ENCODE measurements at places on chromosomes 6 and 20.

DNA sequence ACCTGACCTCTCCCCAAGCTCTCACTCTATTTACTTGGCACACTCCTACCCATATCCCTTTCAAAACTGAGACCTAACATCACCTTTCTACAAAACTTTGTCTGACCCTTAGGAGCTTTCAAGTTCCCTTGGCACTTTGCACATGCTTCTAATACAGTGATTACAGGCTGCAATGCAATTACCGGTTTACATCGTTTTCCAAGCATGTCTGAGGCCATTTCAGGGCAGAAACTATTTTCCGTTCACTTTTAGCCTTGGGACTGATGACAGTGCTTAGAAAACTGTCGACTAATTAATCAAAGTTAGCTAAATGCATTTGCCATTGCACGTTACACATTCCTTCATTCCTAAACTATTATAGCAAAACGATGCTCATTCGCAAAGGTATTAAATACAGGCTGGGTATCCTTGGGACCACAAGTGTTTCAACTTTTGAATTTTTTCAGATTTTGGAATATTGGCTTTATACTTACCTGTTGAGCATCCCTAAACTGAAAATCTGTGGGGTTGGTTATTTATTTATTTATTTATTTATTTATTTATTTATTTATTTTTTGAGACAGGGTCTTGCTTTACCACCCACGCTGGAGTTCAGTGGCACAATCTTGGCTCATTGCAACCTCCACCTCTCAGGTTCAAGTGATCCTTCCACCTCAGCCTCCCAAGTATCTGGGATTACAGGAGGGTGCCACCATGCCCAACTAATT lies 3.3 kb downstream of the RARS2 start:
- DNase-seq = no peak

DNA sequence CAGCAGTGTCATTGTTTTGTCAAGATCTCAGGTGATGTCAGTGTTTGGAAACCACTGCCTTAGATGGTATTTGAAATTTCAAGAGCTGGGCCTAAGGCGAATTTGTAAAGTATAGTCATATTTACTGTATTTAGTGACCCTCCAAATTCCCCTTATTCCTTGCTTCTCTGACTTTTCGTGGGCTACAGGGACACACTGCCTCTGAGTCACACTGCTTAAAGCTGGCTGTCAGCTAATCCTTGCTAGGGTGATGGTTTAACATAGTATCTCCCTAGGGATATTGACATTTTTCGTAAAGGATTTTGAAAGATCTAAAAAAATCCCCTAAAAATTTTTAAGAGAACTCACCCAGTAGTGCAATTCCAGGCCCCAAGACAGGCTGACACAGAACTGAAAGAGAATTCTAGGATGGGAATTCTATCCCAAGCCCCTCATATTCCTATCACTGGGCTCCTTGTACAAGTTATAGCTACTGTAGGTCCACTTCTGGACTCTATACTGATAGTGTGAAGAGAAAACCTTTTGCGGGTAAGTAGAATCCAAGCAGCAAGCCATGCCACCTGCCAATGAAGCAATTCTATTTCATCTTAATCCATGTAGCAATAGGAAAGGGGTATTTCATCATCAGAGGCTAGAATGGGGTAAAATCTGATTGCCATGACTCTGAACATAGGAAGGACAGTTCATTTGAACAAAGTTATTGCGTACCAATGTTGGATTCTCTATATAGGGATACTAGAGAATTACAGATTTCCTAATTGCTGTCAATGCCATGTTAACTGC lies 4.3 kb downstream of the BMP6 start:
- DNase-seq = peak; percentile 52

DNA sequence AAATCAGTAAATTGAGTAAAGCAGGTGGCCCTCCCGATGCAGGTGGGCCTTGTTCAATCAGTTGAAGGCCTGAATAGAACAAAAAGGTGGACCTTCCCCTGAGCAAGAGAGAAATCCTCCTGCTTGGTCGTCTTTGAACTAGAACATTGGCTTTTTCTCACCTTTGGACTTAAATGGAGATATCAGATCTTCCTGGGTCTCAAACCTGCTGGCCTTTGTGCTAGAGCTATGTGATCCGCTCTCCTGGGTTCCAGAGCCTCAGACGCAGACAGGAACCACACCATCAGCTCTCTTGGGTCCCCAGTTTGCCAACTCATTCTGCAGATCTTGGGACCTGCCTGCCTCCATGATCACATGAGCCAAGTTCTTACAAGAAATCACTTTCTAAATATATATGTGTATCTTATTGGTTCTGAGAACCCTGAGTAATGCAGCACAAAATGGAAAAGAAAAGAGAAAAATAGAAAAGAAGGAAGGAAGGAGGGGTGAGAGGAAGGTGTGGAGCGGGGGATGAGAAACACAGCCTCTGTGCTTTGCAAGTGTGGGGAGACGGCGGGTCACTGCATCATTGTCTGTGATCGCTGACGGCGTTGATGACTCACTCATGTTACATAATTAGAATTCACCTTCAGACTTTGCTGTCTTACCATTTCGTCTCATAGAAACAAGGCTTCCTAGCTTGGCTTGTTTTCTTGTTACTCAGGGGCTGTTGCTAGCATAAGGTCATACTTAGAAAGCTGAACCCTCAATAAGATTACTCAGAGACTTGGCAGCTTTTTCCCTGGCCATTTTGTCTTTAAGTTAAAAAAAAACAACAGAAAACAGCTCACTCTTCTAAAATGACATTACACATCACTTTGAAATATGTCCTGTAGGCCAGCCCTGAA lies 85.7 kb upstream of the NEDD9 start:
- DNase-seq = peak; percentile 97

DNA sequence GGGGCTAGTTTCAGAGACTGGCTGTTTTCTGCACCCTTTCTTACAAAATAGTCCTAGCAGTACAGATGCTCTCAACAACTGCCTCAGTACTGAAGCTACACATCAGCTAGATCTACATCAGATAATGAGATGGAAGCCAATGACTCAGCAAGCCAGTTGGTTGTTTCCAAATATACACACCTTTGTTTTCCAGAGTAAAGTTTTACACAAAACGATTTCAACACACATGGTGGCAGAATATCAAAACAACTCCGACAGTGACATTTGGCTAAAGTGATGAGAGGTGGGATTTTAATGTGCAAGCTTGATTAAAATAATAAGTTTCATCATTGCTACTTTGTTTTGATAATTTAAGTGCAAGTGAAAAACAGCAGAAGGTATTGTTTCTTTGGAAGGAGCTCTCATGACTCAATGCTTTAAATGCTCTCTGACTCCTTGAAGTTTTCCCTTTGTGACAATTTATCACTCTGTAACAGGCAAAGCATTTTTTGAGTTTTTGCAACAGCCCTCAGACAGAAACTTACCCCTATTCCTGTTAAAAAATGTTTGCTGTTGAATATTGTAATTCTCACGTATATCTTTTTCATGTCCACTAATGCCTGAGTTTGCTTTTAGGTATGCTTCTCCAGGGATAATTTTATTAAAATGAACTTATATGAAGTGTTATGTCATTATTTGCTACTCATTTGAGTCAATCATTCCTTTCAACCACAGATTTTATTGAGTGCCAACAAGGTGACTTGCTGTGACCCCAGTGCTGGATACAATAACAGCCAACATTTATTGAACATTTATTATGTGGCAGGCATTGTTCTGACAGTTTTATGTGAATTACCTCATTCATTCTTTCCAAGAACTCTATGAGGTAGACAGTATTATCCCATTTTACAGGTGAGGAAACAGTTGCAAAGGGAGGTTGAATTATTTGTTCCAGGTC lies 882.0 kb downstream of the TFAP2A start:
- peak; percentile 48 for DNase-seq

DNA sequence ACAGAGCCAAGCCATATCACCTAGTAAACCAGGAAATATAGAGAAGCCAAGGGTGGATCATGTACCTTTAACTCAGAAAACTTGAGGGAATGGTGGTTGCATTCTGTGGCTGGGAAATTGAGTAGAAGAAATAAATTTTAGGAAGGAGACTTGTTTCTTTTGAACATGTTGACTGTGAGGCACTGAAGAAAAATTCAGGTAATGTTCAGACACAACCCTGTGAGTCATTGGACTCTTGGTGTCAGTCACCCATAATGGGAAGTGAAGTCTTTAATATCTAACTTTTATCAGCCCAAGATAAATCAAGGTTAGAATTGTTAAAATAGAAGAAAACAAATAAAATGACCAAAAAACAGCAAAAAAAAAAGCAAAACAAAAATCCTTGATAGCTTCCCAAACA lies 98.8 kb upstream of the GRIK2 start:
- DNase-seq = peak; percentile 21

DNA sequence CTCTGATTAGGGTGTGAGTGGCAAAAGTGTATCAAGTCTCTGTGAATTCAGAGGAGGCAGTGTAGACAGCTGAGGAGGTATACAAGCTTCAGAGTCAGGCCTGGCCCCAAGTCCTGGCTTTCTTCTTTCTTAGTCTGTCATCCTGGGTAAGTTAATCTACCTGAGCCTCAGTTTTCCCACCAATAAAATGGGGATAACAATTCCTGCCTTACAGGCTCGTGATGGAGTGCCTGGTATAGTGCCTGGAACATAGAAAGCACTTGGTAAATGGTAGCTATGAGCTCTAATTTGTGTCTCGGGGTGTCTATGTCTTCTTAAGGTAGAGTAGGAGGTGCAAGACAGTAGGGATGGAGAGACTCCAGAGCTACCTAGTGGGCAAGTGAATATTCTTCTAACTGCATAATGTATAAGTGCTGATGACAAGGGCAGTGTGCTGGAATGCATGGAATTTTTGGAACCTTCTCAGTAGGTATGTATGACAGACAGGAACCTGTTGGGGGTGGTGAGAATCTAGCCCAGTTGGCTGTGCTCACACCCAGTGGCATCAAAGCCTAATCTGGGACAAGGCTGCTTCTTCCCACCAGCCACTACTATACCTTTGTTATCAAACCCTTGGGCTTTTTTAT lies 4.0 kb upstream of the SCUBE3 start:
- DNase-seq = no peak

- no peak for DNase-seq
Observed at GRCh38 chr6:121383478-121383877, 49.2 kb upstream of the TBC1D32 start.

DNA sequence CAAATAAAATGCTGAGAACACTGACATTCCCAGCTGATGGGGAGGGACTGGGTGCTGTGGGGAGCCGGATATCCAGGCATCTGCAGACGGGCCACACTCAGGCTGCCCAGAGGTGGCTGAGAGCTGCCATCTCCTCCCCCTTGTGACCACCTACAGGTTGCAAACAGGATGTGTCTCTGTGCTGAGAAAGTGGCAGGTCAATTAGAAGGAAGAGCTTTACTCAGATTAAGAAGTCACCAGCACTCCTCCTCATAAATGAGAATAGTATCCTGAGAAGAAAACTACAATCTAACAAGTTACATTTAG lies 63.0 kb downstream of the HUS1B start:
- no peak for DNase-seq

- DNase-seq = peak; percentile 4
Observed at GRCh38 chr20:37755665-37756064, 61.8 kb downstream of the CTNNBL1 start.

- no peak for DNase-seq
Observed at GRCh38 chr6:39338397-39338796, 15.9 kb upstream of the KCNK16 start.

- no peak for DNase-seq
Observed at GRCh38 chr6:78989191-78989590, 88.9 kb downstream of the PHIP start.

- DNase-seq = no peak
Observed at GRCh38 chr6:131035582-131035981, 27.5 kb downstream of the EPB41L2 start.

- no peak for DNase-seq
Observed at GRCh38 chr20:19528286-19529030, 229.6 kb upstream of the RIN2 start.

GRCh38 chr6:73030791-73031782 lies 194.2 kb downstream of the KHDC1L start:
- DNase-seq = no peak

DNA sequence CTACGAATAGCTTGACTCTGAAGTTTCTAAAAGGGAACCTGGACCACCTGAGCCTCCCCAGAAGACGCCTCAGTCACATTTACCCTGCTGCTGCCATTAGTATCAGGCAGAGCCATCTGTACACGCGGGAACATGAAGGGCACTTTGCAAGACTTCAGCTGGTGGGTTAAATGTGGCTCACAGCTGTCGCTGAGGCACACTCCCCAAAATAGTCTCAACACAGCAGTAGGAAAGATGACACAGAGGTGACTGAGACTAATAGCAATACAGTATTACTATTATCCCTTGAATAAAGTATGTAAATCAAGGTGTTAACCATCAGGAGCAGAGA lies 29.0 kb downstream of the PSMB1 start:
- no peak for DNase-seq

DNA sequence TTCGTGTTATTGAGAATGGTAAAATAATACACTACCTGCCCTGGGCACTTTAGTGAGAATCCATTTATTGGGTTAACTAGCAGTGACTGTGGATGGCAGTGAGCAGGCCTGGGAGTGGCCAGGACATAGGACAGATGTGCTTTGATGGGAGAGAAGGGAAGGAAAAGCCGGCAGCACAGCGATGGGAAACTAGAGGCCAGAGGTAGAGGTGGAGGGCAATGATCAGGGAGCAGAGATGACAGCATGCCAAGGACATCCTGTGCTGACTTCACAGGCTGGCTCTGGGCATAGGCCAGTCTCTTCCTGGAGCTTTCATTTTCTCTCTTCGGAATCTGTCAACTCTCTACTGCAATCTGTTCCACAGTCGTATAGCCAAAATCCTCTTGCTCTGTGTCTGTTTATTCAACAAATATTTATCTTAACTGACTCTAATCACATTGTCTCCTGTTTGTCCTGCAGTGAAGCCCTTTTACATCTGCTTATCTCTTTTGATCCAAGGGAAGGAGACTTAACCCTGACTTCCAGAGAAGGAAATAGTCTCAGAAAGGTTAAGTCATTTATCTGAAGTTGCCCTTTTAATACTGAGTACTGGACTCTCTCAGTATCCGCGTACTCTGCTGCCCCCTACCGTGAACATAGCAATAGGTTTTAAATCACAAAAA lies 18.4 kb upstream of the MMP24 start:
- DNase-seq = peak; percentile 75

DNA sequence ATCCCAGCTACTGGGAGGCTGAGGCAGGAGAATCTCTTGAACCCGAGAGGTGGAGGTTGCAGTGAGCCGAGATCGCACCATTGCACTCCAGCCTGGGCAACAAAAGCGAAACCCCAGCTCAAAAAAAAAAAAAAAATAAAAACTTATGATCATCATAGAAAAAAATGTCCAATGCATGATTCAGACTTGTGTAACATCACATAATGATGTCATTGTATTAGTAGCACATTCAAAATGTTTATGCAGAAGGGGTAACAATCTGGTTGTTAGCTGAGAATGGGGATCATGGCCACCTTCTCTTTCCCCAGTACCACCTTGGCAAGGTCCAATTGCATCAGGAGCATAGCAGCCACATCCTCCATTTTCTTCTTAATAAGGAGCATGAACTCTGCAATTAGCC lies 137.6 kb upstream of the MARCKS start:
- peak; percentile 67 for DNase-seq

DNA sequence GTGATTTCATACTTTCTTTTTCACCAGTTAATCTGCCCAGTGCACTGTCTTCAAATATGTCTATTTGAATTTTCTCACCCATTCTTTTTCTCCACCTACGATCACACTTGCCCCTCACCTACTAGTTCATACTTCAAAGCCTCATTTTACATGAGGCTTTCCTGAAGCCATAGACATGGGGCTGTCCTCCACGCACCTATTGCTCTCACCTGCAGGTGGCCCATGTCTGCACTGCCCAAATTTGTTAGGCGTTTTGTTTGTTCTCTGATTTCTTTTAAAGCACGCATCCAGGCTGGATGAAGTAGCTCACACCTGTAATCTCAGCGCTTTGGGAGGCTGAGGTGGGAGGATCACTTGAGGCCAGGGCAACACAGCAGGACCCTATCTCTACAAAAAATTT lies 106.8 kb upstream of the RIPOR2 start:
- DNase-seq = no peak

GRCh38 chr6:10406556-10406955 lies 8.3 kb downstream of the TFAP2A start:
- DNase-seq = no peak
